H1 (cell line): ENCODE measurements at places on chromosomes 12 and 14. TPM values are rescaled to one million over a fixed set of nuclear protein-coding genes. Genes with fewer than 3 reads are reported as not detected.

Gene TRIM9
- 3.8 and 5.4 TPM in 2 replicates for total RNA-seq

- H3K27ac ChIP-seq: no peak overlapping the region
- H3K36me3 ChIP-seq: no peaks in the 10 kb centered on the region
- no peak overlapping the region for H3K4me3 ChIP-seq
- no peaks in the 10 kb centered on the region for H3K4me1 ChIP-seq
- DNase-seq: no peak
- no peaks in the 10 kb centered on the region for H3K27me3 ChIP-seq
Observed at GRCh38 chr12:15728118-15728598, 61.0 kb downstream of the EPS8 start.

- H3K4me3 ChIP-seq: no peak overlapping the region
- no peak for DNase-seq
- H3K27me3 ChIP-seq: no peaks in the 10 kb centered on the region
- peaks cover 16% of the 10 kb centered on the region; the same call in 1 of the 2 replicates for H3K4me1 ChIP-seq
Observed at GRCh38 chr12:97134495-97134894, 227.4 kb downstream of the NEDD1 start.

GRCh38 chr14:61878931-61879330 is 116.7 kb downstream of the SNAPC1 start:
- no peak overlapping the region for H3K4me3 ChIP-seq
- no peak for DNase-seq
- H3K4me1 ChIP-seq: no peaks in the 10 kb centered on the region
- no peaks in the 10 kb centered on the region for H3K27me3 ChIP-seq

GRCh38 chr14:90495357-90496276 is 98.8 kb downstream of the CALM1 start:
- peak; percentile 85 for DNase-seq
- no peak overlapping the region for H3K4me3 ChIP-seq
- H3K36me3 ChIP-seq: no peaks in the 10 kb centered on the region

Gene DYNC1H1
- total RNA-seq: 364 and 387 TPM in 2 replicates

DNA sequence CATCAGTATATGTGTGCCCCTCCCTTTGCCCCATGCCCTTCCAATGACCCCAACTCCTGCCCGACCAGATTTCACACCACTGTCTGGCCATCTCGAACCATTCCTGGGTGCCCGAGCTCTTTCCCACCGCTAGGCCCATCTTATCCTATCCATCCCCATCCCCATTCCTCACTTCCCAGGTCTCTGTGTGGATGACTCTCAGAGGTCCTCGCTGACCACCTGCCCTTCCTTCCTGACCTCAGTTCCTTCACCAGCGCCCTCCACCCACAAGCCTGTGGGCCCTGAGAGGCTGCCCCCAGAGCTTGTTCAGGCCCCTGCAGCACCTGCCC is 49.1 kb downstream of the CYP46A1 start:
- no peak overlapping the region for H3K27ac ChIP-seq
- peaks cover 6% of the 10 kb centered on the region for H3K4me1 ChIP-seq
- H3K4me3 ChIP-seq: no peak overlapping the region
- no peak for DNase-seq

- H3K4me3 ChIP-seq: no peak overlapping the region
- no peak for DNase-seq
- H3K36me3 ChIP-seq: no peaks in the 10 kb centered on the region
- H3K27ac ChIP-seq: no peak overlapping the region
Observed at GRCh38 chr14:90603841-90604240, 207.0 kb downstream of the CALM1 start.

GRCh38 chr14:105881021-105881930 is 354.9 kb downstream of the TMEM121 start:
- H3K27me3 ChIP-seq: no peaks in the 10 kb centered on the region
- H3K36me3 ChIP-seq: no peaks in the 10 kb centered on the region
- H3K27ac ChIP-seq: no peak overlapping the region

GRCh38 chr12:91367234-91367849 is 184.7 kb upstream of the DCN start:
- H3K36me3 ChIP-seq: no peaks in the 10 kb centered on the region
- peaks cover 6% of the 10 kb centered on the region; the same call in 1 of the 2 replicates for H3K4me1 ChIP-seq
- H3K27me3 ChIP-seq: no peaks in the 10 kb centered on the region
- H3K27ac ChIP-seq: no peak overlapping the region

GRCh38 chr12:123952037-123952436 is 20.6 kb downstream of the CCDC92 start:
- no peak overlapping the region for H3K4me3 ChIP-seq
- no peaks in the 10 kb centered on the region for H3K36me3 ChIP-seq
- H3K27ac ChIP-seq: no peak overlapping the region
- H3K27me3 ChIP-seq: no peaks in the 10 kb centered on the region; the same call in none of the 2 replicates
- H3K4me1 ChIP-seq: no peaks in the 10 kb centered on the region

DNA sequence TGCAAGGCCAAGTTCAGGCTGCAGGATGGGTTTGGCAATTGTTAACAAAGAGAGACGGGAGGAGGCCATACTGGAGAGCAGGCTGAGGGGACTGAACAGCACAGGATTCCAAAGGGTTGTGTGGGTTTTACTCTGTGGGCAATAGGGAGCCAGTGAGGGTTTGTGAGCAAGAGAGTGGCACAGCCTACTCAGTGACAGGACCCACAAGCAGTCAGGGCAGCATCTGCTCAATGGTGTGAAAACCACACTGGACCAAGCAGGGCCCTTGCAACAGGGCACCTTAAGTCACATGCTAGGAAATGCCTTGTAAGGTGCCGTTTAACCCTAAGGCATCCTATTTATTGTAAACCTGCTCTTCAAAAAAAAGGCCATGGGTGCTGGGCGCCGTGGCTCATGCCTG is 22.0 kb downstream of the SYNE3 start:
- no peaks in the 10 kb centered on the region for H3K27me3 ChIP-seq
- H3K4me1 ChIP-seq: no peaks in the 10 kb centered on the region
- no peak overlapping the region for H3K27ac ChIP-seq
- H3K4me3 ChIP-seq: no peak overlapping the region
- DNase-seq: no peak

DNA sequence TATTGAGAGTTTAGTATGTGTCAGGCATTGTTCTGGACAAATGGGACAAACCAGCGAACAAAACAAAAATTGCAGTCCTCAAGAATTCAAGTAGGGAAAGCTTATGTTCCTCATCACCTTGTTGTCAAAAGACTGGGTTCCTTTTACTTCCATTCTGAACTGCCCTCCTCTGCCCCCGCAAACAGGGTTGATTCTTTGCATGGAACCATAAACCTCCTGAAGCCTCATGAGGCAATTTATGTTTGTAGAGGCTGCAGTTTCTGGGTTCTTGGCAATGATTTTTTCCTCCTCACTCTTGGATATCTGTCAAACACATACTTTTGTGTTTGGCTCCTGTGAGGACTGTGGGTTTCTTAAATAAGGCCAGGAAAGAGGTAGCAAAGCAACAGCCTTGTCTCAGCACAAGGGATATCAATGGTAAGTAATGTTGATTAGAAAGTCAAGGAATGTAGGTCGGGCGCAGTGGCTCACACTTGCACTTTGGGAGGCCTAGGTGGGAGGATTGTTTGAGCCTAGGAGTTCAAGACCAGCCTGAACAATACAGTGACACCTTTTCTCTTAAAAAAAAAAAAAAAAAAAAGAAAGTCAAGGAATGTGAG is 13.9 kb downstream of the COPZ1 start:
- DNase-seq: no peak
- no peak overlapping the region for H3K27ac ChIP-seq
- no peaks in the 10 kb centered on the region for H3K4me1 ChIP-seq
- H3K4me3 ChIP-seq: no peak overlapping the region
- H3K36me3 ChIP-seq: peaks cover 16% of the 10 kb centered on the region

DNA sequence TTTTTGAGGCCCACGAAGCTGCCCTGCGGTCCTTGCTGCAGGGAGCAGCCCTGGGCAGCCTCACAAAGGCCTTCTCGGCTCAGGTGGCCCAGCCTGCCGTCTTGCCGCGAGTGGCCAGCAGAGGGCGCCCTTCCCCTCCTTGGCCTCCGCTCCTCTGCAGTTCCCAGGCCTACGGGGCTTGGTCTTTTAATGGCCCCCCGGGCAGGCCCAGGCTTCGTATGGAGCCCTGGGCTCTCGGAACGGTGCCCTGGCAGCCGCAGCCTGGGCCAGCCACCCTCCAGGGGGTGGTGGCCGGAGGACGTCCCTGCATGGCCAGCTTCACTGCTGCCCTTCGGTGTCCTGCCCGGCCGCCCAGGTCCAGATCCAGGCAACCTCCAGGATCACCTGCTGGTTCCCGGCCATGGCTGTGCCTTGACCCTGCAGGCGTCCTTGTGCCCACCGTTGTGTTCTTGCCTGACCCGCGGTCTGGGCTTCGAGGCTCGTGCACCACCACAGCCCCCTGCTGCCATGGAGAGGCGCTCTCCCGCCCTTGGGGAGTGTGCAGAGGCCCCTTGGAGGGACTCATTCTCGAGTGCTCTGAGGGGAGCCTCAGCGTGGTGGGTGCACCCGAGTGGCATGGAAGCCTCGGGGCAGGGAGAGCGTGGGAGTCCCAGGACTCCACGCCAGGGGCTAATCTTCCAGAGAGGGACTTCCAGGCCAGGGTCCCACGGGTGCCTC is 9.4 kb downstream of the ASPG start:
- DNase-seq: peak; percentile 58
- no peak overlapping the region for H3K4me3 ChIP-seq
- H3K4me1 ChIP-seq: peaks cover 6% of the 10 kb centered on the region; the same call in 1 of the 2 replicates
- no peaks in the 10 kb centered on the region for H3K36me3 ChIP-seq

Gene STAC3
- 1.3 and 1.9 TPM in 2 replicates for total RNA-seq

GRCh38 chr12:80837342-80837978 is 100.3 kb downstream of the LIN7A start:
- H3K27me3 ChIP-seq: no peaks in the 10 kb centered on the region
- no peak for DNase-seq
- no peaks in the 10 kb centered on the region for H3K36me3 ChIP-seq
- no peaks in the 10 kb centered on the region for H3K4me1 ChIP-seq

DNA sequence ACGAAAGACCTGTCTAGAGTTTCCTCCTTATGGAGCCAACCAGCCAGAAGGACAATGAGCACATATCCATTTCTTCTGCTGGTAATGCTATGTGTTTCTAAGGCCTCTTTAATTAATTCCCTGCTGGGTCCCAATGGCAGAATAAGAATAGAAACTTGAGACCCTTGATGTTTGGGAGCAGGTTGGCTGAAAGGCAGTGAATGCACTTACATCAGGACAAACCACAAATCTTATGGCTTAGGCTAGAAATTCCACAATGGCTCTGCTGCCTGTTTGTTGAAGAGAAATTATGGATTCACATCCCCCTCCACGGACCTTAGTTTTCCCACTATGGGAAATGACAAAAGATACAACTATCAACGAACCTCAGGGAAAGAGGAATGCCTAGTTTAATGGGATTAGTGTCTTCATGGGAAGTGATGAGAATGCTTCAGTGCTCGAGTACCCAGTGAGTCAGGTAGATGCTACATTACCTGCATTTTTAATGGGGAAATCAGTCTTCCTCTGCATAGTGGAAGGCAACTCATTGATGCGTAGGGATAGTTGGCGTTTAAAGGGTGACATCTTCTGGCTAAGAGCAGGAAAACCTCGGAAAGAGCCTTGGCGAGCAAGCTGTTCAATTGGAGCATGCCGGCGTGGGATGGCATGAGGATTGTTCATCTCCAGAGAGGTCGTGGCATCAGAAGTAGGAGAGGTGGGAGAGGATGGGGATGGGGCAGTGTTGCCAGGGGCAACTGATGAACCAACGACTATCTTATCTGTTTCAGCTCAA is 46.5 kb downstream of the PAPLN start:
- peaks cover 2% of the 10 kb centered on the region; the same call in 1 of the 2 replicates for H3K36me3 ChIP-seq
- H3K4me3 ChIP-seq: no peak overlapping the region
- peaks cover 28% of the 10 kb centered on the region for H3K4me1 ChIP-seq
- no peak for DNase-seq
- no peaks in the 10 kb centered on the region for H3K27me3 ChIP-seq
- no peak overlapping the region for H3K27ac ChIP-seq

GRCh38 chr12:3463921-3464320 is 27.1 kb upstream of the PRMT8 start:
- no peaks in the 10 kb centered on the region for H3K4me1 ChIP-seq
- H3K27ac ChIP-seq: no peak overlapping the region
- H3K36me3 ChIP-seq: no peaks in the 10 kb centered on the region
- no peaks in the 10 kb centered on the region for H3K27me3 ChIP-seq
- no peak for DNase-seq
- H3K4me3 ChIP-seq: no peak overlapping the region

DNA sequence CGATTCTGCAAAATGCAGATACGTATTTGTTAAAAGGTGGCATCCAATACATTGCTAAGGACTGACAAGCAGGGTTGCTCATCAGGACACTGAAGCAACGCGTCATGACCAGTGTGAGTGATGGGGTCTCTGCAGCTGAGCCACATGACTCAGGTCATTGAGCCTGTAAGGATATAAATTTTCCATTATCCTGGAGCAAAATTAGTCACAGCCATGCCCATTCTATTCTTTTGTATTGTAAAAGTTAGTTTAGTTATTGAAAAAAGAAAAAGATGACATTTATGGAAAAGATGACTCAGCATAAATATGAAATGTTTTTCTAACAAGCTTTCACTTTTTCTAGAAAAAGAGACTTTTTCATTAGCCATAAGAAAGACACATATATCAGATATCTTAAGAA is 268.0 kb upstream of the TMEM132C start:
- no peaks in the 10 kb centered on the region for H3K27me3 ChIP-seq
- no peaks in the 10 kb centered on the region for H3K4me1 ChIP-seq
- no peaks in the 10 kb centered on the region for H3K36me3 ChIP-seq
- DNase-seq: no peak
- H3K4me3 ChIP-seq: no peak overlapping the region

- no peaks in the 10 kb centered on the region for H3K4me1 ChIP-seq
- DNase-seq: no peak
- H3K36me3 ChIP-seq: no peaks in the 10 kb centered on the region
- H3K27me3 ChIP-seq: no peaks in the 10 kb centered on the region
Observed at GRCh38 chr12:14099994-14100393, 118.6 kb upstream of the GRIN2B start.

DNA sequence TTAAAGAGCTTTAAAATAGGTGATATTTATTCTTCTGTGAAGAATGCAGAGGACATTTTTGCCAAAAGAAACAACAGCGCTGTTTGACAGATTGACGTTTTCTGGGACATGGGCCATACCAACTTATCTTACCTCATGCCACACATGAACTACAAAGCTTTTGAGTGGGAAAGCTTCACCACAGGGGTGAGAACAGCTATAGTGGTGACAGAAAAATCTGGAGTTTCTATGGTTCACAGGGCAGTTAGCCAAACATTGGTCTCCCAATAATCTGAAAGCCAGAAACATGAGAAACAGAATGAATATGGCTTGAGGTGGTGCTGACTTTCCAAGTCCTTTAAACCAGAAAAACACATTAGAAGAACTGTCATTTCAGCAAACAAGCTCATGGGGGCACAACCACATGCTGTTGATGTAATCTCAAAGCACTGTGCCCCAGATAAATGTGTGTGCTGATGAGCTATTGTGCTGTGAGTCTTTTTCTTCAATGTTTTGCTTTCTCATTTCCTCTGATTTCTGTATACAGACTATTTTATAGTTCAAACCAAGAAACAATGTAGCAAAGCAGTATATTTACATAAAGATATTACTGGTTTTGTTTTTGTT is 905.4 kb downstream of the SLC16A7 start:
- H3K27me3 ChIP-seq: no peaks in the 10 kb centered on the region
- H3K4me3 ChIP-seq: no peak overlapping the region
- DNase-seq: no peak
- H3K27ac ChIP-seq: no peak overlapping the region
- H3K4me1 ChIP-seq: no peaks in the 10 kb centered on the region
- no peaks in the 10 kb centered on the region for H3K36me3 ChIP-seq

- H3K36me3 ChIP-seq: no peaks in the 10 kb centered on the region
- no peak overlapping the region for H3K27ac ChIP-seq
- peaks cover 37% of the 10 kb centered on the region for H3K27me3 ChIP-seq
- peak overlapping the region; percentile 46 for H3K4me3 ChIP-seq
- peak; percentile 92 for DNase-seq
Observed at GRCh38 chr14:105093431-105094192, 28.4 kb upstream of the GPR132 start.

- H3K4me3 ChIP-seq: no peak overlapping the region
- no peak for DNase-seq
- H3K27ac ChIP-seq: no peak overlapping the region
- no peaks in the 10 kb centered on the region for H3K4me1 ChIP-seq
Observed at GRCh38 chr12:15698377-15698871, 90.8 kb downstream of the EPS8 start.
